Amniotic epithelial cell (primary cell): ENCODE measurements at places on chromosomes 7 and 10.

- DNase-seq: no peak
Observed at GRCh38 chr10:16519250-16519907, 2.3 kb downstream of the C1QL3 start.

DNA sequence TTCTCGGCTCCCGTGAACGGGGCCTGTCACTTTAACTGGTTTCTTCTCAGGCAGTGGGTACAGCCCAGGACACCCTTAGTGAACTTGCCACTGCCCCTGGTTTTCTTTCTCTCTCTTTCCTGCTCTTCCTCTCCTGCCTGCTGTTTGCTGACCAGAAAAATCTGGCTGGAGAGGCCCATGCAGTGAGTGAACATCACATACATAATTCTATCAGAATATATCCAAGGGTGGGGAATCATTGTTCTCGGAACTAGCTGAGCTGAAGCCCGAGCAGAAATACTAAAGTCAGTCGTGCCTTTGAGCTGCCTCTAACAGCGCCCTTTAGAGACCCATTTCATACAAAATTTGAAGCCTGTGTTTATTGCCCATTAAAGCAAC is 501.5 kb upstream of the GALNT17 start:
- no peak for DNase-seq

DNA sequence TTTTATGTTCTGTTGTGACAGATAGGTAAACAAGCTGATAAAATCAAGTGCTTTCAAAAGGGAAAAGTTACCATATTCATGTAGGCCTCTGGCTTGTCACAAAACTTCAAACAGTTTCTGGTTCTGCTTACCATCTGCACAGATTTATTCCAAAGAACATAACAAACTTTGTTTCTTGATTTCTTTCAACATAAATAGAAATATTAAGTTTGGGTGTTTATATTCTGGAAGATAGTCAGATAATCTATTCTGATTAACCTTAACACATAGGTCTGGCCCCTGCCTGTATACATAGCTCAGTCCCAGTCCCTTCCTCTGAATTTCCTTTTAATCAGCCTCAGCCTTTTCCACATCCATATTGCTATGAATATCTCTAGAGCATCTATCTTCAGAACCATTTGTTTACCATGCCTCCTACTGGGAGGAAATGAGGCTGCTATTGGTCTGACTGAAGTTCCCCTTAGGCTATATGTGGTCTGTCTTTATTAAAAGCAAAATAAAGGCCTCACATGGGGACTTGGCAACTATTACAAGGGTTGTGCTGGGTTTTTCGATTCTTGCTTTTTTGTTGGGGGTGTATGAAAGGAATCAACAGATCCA is 319.0 kb downstream of the HPSE2 start:
- DNase-seq: no peak

DNA sequence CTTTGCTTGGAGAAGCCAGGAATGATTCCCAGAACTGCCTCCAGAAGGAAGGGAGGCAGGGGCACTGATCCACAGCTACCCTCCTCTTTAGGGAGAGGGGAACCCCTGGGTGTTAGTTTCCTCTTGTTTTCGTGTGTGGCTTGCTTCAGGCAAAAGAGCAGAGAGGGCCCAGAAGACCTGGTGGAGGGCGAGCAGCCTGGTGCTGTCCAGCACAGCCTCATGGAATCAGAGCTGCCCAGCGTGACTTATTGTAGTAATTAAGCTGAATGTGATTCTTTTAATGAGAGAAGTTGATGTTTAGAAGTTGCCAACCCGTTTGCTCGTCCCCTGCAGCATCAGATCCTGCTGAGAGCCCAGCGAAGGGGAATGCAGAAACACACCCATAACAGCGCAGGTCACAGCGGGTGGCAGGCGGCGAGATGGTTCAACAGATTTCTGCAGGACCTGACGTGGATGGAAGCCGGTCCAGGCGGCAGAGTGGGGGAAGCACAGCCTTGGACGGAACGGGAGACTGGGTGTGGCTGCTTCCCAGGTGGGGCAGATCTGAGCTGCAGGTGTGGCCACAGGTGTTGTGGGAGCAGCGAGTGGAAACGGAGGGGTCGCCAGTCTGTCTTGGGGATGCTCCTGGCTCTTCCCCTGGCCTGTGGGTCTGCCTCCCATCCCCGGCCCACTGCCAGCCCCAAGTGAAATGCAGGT is 53.7 kb upstream of the SHH start:
- DNase-seq: no peak

GRCh38 chr10:78650122-78650521 is 418.6 kb upstream of the ZMIZ1 start:
- DNase-seq: no peak

DNA sequence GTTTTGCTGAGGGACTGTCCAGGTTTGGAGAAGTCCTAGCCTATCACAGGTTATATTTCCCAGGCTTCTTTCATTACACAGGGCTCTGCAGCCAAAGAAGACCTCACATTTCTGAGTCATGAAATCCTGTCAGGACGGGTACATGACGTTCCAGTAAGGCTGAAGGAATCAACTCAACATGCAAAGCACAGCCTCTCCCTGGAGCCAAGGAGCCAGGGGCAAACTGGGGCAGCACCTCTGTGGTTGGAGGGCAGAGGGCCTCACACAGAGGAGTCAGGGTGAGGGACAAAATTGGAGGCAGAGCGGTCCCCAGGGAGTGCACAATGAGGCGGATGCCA is 116.3 kb upstream of the GDF10 start:
- DNase-seq: peak; percentile 75

GRCh38 chr10:61994405-61995219 is 93.1 kb downstream of the ARID5B start:
- no peak for DNase-seq

DNA sequence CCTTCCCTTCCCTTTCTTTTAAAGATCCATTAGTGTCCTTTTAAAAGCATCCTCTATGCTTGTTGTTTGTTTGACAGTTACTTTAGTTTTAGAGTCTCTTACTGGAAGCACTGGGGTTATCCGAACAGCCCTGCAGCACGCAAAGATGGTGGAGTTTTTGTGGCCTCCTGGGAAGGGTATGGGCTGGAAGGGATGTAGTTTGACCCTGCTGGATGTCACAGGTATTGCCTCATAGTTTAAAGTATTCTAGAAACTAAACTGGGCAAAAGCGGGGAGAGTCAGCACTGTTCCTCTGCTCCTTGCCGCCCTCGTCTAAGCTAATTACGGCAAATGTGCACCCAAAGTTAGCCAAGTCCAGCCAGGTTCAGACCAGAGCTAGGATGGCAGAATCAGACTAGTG is 35.8 kb upstream of the GNAI1 start:
- DNase-seq: no peak

DNA sequence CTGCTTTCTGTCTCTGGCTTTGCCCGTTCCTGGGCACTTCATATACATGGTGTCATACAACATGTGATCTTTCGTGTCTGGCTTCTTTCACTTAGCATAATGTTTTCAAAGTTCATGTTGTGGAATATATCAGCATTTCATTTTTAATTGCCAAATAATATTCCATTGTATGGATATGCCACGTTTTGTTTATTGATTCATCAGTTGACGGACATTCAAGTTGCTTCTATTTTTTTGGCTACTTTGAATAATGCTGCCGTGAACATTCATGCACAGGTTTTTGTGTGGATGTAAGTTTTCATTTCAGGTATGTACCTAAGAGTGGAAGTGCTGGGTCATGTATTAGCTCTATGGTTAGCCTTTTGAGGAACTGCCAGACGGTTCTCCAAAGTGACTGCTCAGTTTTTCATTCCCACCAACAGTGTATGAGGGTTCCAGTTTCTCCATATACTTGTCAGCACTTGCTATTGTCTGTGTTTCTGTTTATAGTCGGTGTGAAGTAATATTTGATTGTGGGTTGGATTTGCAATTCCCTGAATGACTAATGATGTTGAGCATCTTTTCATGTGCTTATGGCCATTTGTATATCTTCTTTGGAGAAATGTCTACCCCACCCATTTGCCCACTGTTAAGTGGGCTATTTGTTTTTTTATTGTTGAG is 401.4 kb upstream of the GALNT17 start:
- peak; percentile 7 for DNase-seq

DNA sequence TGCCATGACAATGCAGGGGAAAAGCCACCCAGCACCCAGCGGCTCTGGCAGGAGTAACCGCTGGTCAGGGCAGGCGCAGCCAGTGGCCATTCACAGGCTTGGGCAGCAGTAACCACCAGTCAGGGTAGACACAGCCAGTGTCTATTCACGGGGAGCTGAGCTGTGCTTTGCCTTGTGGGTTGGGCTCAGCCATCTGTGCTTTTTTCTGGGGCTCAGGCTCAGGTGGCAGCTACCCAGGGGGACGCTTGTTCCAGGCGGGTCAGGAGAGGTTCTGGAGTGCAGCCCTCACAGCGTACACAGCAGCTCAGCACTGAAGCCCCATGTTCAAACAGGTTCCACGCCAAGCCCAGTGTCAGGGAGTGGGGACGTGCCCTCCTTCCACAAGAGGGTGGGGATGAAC is 28.5 kb downstream of the FOXL3 start:
- no peak for DNase-seq

DNA sequence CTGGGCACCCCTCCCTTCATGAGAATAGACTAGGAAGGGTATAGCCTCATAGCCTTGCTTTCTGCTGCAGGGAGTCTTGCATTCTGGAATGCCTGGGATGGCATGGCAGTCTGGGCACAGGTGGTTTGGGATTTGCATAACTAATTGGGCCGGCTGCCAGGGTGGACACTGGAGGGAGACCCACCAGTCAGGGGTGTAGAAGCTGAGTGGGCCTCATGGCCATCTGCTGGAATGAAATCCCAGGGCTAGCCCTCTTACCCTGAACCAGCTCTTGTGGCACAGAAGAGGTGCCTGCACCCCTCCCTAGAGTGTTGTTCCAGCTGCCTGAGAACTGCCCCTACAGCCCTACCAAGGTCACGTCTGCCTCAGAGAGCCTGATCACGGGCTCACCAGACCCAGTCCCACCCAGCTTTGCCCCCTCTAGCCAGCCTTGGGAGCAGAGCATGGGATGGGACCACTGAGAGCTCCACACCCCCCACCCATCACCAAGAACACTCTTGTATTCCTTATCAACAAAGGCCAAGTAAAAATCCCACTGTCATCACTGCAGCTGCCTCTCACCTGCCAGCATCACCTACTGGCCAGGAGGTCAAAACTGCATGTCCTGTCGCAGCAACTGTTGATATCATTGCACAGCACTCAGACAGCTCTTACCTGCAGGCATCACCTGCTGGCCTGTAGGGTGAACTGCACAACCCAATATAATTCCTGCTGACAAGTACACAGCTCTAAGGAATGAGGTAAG is 148.9 kb downstream of the ZEB1 start:
- peak; percentile 42 for DNase-seq

DNA sequence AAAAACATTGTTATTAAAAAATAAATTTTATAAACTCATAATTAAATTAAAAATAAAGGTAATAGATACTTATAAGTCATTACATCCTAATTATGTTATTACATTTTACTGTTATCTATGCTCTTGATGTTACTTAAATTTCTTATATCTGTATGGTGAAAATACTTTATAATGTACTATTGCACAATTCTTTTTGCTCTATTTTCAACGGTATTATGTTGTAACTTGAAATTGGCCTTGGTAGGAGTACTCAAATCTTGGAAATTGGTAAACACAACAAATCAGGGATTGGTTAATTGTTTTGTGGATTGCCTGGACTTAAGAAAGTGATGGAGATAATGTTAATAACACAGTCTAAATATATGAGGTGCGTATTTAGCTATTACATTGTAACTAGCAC is 273.3 kb downstream of the MDFIC start:
- peak; percentile 11 for DNase-seq

DNA sequence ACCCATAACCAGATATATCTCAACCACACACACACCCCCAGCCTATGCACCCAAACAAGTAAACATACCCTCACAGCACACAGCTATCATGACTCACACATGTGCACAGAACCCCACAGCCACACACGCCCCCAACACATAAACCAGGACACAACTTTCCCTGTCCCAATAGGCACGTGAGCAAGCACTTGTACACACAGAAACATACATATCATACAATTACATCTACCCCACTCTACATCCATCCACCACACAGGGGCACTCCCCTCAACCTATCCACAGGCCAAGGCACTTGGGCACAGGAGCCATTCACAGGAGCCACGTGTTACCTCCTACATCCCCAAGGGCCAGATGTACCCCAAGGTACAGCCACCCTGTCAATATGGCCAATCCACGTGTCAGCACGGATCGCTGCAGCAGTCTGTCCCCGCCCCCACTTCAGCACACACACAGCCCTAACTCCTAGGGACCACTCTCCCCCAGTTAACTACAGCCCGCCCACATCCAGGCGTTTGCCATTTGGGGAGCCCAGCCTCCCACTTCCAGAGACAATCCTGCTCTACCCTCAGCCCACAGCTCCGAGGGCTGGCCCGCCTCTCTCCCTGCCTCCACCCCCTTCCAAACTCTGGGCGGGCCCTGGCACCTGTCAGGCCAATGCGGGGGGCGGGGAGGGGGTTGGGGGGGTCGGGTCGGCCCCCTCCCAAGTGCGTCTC is 163.5 kb downstream of the SH3PXD2A start:
- DNase-seq: peak; percentile 15

DNA sequence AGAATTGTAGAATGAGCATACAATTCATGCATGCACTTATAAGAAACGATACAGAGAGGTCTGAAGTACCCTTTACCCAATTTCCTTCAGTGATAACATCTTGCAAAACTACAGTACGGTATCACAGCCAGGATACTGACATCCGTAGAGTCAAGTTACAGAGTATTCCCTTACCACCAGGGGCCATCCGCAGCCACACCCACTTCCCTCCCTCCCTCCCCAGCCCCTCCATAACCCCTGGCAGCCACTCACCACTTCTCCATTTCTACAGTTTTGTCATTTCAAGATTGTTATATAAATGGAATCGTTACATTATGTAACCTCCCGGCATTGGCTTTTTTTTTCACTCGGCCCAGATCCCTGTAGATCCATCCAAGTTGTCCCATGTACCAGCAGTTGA is 113.6 kb upstream of the RET start:
- no peak for DNase-seq

DNA sequence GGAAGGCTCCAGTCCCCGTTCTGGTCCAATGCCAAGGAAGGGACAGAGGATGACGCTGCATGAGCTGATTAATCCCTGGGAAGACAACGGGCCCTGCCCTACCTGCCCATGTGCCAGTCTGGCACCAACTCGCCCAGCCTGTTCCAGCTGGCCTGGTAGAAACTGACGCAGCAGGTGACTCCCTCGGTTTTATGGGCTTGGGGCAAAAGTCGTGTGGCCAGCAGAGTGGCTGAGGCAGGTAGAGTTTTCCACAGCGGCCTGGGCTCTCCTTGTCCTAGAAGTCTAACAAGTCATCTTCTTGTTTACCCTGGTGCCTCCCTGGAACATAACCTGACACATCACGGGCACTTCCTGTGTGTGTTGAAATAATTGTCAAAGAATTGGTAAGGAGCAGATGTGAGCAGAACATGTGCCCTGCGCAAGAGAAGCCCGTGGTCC is 20.4 kb upstream of the LMTK2 start:
- DNase-seq: no peak

DNA sequence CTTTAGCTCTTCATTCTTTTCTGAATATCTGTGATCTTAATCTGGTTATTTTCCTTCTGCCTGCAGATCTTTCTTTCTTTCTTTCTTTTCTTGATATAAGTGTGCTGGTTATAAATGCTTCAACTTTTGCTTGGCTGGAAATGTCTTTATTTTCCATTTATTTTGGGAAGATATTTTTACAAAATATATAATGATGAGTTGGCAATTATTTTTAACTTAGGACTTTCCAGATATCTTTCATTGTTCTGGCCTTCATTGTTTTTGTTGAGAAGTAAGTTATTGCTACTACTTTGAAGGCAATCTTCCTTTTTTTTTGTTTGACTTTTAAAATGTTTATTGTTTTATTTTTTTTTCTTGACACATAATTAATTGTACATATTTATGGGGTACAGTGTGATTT is 75.3 kb downstream of the ZNF503 start:
- DNase-seq: no peak

- no peak for DNase-seq
Observed at GRCh38 chr10:116163333-116164131, 109.5 kb downstream of the GFRA1 start.
